ENCODE measurements at places on chromosomes 3 and 15.

- DNase-seq = no peak
These were observed at the start of gene CYP1A1 for GRCh38 chr15:74725225-74725774. Gene CYP1A1 (minus strand): TSS chr15:74725528. CDS start chr15:74723097, 2,431 bp downstream.

DNA sequence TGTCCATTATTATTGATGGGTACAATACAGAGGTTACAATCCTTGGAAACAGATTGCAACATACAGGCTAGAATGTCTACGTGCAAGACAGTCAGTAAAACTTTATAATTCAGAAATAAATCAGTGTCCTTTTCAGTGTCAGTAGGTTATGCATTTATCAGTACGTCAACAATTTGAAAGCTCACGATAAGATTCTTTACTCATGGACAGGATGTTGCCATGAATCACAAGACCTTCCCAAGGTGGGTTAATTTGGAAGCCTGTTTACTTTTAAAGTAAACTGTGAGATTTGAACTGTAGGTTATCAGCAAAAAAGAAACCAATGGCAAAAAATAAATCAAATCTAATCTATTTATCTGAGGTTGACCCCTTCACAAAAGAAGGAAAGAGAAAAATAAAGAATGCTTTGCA, 243.9 kb upstream of the AGTR1 start:
- DNase-seq = no peak

GRCh38 chr3:137460944-137461343, 303.2 kb upstream of the SOX14 start:
- no peak for DNase-seq

DNA sequence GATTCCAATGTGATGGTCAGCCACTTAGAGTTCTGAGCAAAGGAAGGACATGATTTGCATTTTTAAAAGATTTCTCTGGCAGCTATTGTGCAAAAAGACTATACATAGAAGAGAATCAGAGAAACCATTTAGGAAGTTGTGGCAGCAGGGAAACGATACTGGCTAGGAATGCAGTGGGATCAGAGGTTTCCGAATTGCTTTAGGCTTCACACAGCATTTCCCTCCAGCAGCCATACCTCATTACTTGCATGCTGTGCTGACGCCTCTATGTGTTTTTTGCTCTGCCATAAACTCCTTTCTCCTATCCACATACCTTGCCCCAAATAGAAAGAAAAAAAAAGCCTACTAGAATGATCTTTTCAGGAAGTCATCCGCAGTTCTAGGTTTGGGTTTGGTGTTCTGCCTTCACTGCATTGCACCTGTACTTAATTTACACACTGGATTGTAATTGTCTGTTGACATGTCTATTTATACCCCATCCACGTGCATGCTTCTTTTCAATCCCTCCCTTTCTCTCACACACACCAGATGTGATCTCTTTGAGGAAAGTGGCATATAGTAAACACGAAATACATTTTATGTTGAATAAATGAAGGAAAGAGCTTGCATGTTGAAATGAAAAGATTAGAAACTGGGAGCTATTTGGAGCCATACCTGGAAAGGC, 860.3 kb upstream of the SEMA6D start:
- no peak for DNase-seq

DNA sequence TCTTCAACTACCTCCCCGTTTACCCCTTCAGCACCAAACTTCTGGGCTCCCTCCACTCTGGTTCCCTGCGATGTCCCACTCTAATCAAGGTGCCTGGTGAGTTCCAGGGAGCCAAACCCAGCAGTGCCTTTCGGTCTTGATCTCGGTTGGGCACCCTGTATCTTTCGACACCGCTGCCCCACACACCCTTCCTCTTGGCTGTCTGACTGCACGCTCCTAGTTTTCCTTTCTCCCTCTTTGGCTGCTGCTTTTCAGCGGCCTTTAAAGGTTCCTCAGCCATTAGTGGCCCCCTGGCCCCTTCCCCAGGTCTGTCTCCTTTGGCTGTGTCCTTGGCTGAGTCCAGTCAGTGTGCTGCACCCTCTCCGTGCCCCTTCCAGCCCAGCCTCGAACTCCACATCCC, 784 bp downstream of the TTLL3 start:
- DNase-seq = no peak

DNA sequence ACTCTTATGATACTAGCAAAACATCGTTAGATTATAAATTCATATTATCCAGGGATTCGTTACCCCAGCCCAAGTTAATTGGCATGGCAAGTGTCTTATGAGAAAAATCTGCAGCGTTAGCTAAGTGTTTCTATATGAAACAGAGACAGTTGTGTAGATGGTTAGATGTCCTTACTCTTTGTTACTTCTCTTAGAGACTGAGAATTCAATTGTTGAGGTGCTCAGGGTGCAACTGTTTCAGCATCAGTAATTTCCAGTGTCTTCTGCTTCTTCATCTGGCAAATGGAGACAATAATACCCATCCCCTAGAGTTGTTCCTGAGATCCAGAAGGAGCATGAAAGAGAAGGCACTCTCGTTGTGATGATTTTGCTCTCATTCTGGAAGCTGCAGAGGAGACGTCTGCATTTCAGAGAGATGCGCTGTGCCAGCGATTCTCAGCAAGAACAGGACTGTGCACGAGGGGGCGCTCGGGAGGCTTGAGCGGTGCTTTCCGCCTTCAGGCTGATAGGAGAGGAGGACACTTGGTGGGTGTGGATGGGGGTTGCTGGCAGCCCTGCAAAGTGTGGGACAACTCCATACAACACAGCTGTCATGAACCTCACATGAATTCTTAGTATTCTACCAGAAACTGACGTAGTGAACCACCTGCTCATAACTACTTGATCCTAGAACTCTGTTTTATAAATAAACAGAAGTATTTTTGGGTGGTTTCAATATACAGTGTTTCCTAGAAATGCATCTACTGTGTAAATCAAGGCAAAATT, 39.7 kb upstream of the SPSB4 start:
- DNase-seq = peak; percentile 58

GRCh38 chr3:134846084-134846483, 51.0 kb downstream of the EPHB1 start:
- no peak for DNase-seq

DNA sequence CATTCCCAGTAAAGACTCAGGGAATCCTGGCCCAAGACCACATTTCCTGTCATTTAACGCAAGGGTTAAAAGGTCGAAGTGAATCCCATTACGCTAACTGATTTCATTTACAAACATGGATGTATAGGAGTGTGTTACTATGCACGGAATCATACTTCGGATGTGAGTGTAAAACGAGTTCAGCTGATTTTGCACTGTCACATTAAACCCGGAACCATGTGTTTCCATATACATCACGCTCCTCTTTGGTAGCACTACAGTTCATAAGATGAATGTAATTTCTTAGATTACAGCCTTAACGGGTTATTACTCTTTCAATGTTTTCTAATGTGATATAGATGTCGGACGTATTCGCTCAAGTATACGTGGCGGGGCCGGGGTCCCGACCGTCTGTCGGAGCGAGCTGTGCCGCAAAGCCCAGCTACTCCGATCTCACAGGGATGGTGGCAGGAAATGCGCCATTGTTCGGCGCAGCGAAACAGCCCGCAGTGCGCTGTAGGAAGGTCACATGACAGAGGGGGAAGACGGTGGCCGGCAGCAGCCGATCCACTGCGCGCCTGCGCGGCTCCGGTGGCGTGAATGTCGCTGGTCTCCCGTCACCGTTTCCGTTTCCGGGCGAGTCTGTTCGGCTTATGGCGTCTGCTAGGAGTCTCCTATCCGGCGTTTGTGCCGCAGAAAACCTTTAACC, 97.3 kb downstream of the NPAP1 start:
- DNase-seq = peak; percentile 68

DNA sequence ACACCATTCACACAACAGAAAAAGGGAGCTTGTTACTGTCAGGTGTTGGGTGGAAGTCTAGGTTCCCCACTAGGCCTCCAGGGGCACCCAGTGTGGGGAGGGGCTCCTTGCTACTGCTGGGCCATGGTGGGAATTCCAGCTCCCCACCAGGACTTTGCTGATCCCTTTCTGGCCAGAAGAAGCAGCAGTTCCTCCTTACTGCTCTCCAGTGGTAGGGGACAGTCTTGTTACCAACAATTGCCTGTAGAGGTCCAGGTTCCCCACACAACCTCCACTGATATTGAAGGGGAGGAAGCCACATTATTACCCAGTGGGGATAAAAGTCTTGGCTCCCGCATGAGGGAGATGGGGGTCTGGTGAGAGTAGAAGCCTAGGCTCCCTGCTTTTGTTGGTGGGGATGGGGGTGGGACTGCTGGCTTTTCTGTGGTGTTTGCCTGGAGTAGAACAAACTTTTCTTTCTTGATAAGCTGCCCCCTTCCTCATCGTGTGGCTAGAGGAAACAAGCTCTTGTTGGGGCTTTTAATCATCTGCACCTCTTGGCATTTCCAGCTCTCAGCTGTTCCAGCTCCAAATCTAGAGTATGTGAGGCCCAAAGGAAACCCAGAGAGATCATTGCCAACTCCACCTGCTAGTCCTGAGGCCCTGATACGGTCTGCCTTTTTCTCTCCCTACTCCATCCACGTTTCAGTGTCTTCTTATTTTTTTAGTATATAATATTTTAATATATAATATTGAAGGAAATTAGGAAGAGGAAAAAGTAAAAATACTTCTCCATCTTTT, 824.2 kb downstream of the AGBL1 start:
- no peak for DNase-seq

GRCh38 chr3:177106184-177106583, 91.1 kb downstream of the TBL1XR1 start:
- DNase-seq = peak; percentile 18

DNA sequence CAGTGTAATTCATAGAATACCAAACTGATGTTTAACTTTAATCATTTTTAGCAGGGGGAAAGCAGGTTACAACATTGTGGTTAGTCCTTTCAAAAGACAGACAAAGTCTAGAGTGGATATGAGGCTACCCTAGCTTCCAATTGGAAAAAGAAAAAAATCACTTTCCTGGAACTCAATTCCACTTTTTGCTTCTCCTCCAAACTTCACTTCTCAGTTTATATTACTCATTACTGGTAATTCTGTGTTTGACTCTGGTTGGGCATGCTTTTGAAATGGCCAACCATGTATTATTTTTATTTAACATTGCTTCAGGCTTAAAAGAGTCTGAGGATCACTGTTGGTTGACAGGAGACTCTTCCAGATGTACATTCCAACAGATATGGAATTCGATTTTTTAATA, 84.8 kb downstream of the RAP2B start:
- no peak for DNase-seq

GRCh38 chr3:89367166-89367565, 259.7 kb downstream of the EPHA3 start:
- peak; percentile 28 for DNase-seq

DNA sequence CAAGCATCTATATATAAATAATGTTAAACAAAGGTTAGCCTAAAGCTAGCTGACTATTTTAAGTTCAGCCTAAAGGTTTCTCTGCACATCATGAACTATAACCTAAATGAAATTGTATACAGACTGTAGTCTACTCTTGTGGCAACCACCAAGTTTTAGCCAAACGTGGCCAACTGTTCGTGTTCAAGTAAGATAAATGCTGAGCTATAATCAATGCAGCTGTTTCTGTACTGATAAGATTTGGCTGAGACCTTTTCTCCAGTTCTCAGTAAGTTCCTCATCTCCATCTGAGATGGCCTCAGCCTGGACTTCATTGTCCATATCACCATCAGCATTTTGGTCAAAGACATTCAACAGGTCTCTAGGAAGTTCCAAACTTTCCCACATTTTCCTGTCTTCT, 43.7 kb upstream of the IGSF10 start:
- no peak for DNase-seq

GRCh38 chr3:69058180-69058946, 6.2 kb upstream of the TMF1 start:
- DNase-seq = no peak

DNA sequence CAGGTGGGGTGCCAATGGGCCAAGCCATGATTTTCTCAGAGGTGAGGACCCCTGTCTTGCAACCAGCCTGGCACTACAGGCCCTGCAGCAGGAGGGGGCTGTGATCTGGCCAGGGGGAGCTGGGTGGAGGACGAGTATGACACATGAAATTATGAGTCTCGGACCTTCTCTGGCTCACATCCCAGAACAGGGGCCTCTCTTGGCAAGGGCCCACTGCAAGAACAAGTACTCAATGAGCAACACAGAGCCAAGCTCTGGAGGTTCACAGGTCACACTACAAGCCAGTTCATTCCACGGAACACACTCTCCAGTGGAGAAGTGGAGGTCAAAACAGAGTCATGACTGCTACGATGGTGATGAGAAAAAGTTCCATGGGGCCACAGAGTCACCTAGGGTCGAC, 28.3 kb downstream of the CCDC32 start:
- DNase-seq = no peak

GRCh38 chr15:78018946-78019644, 58.4 kb downstream of the TBC1D2B start:
- DNase-seq = no peak

- no peak for DNase-seq
These were observed 259.7 kb upstream of the TLE3 start for GRCh38 chr15:70357453-70357852.

GRCh38 chr3:185409957-185410356, 47.0 kb downstream of the MAP3K13 start:
- no peak for DNase-seq

GRCh38 chr15:73782344-73782959, 29.3 kb upstream of the INSYN1 start:
- DNase-seq = no peak

GRCh38 chr3:165884518-165884917, 47.3 kb upstream of the BCHE start:
- no peak for DNase-seq

GRCh38 chr15:63831041-63831440, 2.7 kb downstream of the HERC1 start:
- no peak for DNase-seq

GRCh38 chr3:88784925-88785324, 322.5 kb upstream of the EPHA3 start:
- no peak for DNase-seq

DNA sequence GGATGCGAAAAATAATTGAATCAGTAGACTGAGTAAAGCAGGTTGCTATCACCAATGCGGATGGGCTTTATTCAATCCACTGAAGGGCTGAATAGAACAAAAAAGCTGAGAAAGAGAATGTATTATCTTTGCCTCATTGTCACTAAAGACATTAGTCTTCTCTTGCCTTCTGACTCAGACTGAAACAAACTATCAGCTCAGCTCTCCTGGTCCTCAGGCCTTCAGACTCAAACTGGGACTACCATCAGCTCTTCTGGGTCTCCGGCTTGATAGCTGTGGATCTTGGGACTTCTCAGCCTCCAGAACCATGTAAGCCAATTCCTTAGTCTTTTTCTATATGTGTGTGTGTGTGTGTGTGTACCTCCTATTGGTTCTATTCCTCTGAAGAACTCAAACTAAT, 12.6 kb downstream of the IFT57 start:
- no peak for DNase-seq

DNA sequence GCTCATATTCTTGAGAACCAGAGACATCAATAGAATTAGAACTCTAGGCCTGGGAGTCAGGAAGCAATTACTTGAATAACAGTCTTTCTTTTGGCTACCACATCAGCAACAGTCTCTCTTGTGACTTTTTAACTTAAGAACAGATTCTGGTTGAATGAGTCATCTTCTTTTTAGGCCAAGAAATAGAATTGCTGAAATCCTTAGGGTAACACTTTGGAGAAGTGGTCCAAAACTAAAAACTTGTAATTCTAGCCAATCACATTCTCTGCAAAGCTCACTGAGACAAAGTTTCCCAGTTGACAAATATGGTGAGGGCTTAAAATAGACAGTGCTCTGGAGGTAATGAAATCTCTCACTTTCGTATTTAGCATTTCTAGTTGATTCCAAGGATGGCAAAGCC, 238.0 kb downstream of the SHOX2 start:
- no peak for DNase-seq

- no peak for DNase-seq
These were observed 64.1 kb upstream of the RPL32 start for GRCh38 chr3:12905316-12906071.

- peak; percentile 52 for DNase-seq
These were observed at the start of gene SCN5A for GRCh38 chr3:38649500-38650247. Gene SCN5A (minus strand): TSS chr3:38649687. CDS start chr3:38633307, 16,380 bp downstream.

- peak; percentile 42 for DNase-seq
These were observed 401.8 kb downstream of the SHQ1 start for GRCh38 chr3:72446218-72447058.

All from kidney tubule cell (primary cell).